ENCODE measurements at places on chromosomes 11 and 22. TPM values are rescaled to one million over a fixed set of nuclear protein-coding genes. Genes with fewer than 3 reads are reported as not detected.

OR51E2 gene
- total RNA-seq = not detected

FOLR2 gene
- not detected for total RNA-seq

MMP1 gene
- not detected for total RNA-seq

MAP6 gene
- total RNA-seq = 313 TPM

ANKK1 gene
- not detected for total RNA-seq

RASSF10 gene
- total RNA-seq = not detected

GRCh38 chr11:98107736-98108135 lies 913.0 kb upstream of the CNTN5 start:
- no peak for DNase-seq
- no peaks in the 10 kb centered on the region for H3K36me3 ChIP-seq
- H3K4me1 ChIP-seq = no peaks in the 10 kb centered on the region
- no peak overlapping the region for H3K4me3 ChIP-seq

- DNase-seq = no peak
- peaks cover 16% of the 10 kb centered on the region for H3K27me3 ChIP-seq
- H3K27ac ChIP-seq = no peak overlapping the region
- H3K36me3 ChIP-seq = no peaks in the 10 kb centered on the region
- peaks cover 9% of the 10 kb centered on the region for H3K4me1 ChIP-seq
- H3K4me3 ChIP-seq = no peak overlapping the region
These were observed 29.9 kb downstream of the EIF3F start for GRCh38 chr11:8017071-8017470.

GRCh38 chr11:63853476-63853875 lies 14.6 kb downstream of the MARK2 start:
- H3K36me3 ChIP-seq = no peaks in the 10 kb centered on the region
- no peak overlapping the region for H3K4me3 ChIP-seq
- peaks cover 5% of the 10 kb centered on the region for H3K27me3 ChIP-seq
- peaks cover 4% of the 10 kb centered on the region for H3K4me1 ChIP-seq
- H3K27ac ChIP-seq = no peak overlapping the region

DNA sequence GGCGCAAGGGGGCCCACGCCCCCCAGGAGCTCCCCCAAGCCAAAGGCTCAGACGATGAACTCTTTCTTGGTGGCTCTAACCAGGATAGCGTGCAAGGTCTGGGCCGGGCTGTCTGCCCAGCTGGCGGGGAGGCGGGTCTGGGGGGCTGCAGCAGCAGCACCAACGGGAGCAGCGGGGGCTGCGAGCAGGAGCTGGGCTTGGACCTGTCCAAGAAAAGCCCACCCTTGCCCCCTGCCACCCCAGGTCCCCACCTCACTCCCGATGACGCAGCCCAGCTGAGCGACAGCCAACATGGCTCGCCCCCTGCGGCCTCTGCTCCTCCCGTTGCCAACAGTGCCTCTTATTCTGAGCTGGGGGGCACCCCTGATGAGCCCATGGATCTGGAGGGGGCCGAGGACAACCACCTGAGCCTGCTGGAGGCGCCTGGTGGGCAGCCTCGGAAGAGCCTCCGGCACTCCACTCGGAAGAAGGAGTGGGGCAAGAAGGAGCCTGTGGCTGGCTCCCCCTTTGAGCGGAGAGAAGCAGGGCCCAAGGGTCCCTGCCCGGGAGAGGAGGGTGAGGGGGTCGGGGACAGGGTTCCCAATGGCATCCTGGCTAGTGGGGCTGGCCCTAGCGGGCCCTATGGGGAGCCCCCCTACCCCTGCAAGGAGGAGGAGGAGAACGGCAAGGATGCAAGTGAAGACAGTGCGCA lies 21.6 kb upstream of the TMEM191C start:
- H3K4me1 ChIP-seq = peaks cover 25% of the 10 kb centered on the region
- no peak overlapping the region for H3K27ac ChIP-seq
- H3K36me3 ChIP-seq = no peaks in the 10 kb centered on the region
- H3K4me3 ChIP-seq = no peak overlapping the region

GRCh38 chr11:121999651-122000050 lies 116.4 kb downstream of the BLID start:
- no peak overlapping the region for H3K4me3 ChIP-seq
- no peak for DNase-seq
- peaks cover 1% of the 10 kb centered on the region for H3K27me3 ChIP-seq
- peaks cover 4% of the 10 kb centered on the region for H3K36me3 ChIP-seq
- H3K4me1 ChIP-seq = no peaks in the 10 kb centered on the region

- H3K27ac ChIP-seq = peak overlapping the region; percentile 14
- H3K36me3 ChIP-seq = no peaks in the 10 kb centered on the region
- DNase-seq = peak; percentile 31
These were observed 86.8 kb downstream of the PRMT3 start for GRCh38 chr11:20474176-20474881.

DNA sequence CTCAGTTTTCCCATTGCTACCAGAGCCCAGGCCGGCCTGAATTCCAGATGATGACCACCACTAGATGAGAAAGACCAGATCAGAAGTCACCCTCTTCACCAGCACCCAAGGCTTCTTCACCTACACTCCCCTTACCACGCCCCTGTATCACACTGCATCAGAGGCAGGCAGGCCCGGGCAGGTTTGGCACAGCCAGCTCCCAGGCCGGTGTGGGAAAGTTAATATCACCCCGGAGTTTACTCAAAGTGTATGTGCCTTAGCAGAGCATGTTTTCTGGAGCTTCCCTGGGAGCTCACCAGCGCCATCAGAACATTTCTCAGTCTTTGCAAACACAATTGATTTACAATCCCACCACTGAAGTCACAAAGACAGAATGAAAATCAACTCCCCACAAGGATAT lies 47.5 kb upstream of the POU2AF1 start:
- no peaks in the 10 kb centered on the region for H3K36me3 ChIP-seq
- DNase-seq = no peak
- no peaks in the 10 kb centered on the region for H3K27me3 ChIP-seq
- no peak overlapping the region for H3K4me3 ChIP-seq
- no peak overlapping the region for H3K27ac ChIP-seq
- no peaks in the 10 kb centered on the region for H3K4me1 ChIP-seq

GRCh38 chr11:18314784-18315523 lies 7.0 kb downstream of the HPS5 start:
- no peaks in the 10 kb centered on the region for H3K36me3 ChIP-seq
- peaks cover 2% of the 10 kb centered on the region for H3K27me3 ChIP-seq
- H3K4me1 ChIP-seq = peaks cover 4% of the 10 kb centered on the region
- DNase-seq = no peak
- H3K27ac ChIP-seq = no peak overlapping the region

GRCh38 chr11:78722786-78723185 lies 148.1 kb upstream of the NARS2 start:
- DNase-seq = no peak
- H3K27ac ChIP-seq = no peak overlapping the region
- H3K4me1 ChIP-seq = peaks cover 7% of the 10 kb centered on the region
- peaks cover 2% of the 10 kb centered on the region for H3K27me3 ChIP-seq
- no peak overlapping the region for H3K4me3 ChIP-seq
- H3K36me3 ChIP-seq = peaks cover 5% of the 10 kb centered on the region

DNA sequence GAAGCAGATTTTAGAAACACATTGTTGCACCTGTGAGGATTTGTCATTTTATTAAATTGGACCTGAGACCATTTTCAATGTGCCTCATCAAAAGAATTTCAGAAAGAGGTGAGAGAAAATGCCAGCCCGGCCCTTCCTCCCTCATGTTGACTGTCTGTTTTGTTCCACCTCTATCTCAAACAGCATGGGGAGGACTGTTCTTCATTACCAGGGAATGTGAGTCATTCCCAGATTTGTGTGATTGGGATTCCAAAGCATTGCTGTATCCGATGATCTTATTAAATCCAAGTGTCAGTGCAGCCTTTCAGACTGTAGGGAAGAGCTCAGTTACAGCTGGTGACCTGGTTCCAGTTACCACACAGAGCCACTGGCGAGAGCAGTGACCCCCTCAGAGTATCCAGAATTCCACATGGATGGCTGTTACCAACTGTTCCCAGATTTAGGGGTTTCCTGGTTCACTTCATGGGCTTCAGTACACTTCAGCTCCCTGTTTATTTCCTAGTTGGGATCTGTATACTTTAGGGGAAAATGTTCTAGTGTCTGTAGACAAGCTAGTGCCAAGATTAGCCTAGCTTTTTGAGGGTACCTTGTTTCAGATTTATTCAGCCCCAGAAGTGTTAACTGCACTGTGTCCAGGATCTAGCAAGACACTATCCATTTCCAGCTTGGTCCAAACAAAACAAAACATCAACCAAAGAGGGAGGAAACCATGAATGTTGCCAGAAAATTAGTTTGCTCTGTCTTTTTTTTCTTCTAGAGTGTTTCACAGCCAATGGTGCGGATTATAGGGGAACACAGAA lies 20.9 kb downstream of the KREMEN1 start:
- no peak for DNase-seq
- H3K36me3 ChIP-seq = no peaks in the 10 kb centered on the region
- H3K4me1 ChIP-seq = peaks cover 25% of the 10 kb centered on the region
- no peak overlapping the region for H3K27ac ChIP-seq
- no peak overlapping the region for H3K4me3 ChIP-seq

- H3K27me3 ChIP-seq = peaks cover 8% of the 10 kb centered on the region
- H3K4me3 ChIP-seq = no peak overlapping the region
These were observed 5.6 kb downstream of the INPPL1 start for GRCh38 chr11:72229925-72230763.

DNA sequence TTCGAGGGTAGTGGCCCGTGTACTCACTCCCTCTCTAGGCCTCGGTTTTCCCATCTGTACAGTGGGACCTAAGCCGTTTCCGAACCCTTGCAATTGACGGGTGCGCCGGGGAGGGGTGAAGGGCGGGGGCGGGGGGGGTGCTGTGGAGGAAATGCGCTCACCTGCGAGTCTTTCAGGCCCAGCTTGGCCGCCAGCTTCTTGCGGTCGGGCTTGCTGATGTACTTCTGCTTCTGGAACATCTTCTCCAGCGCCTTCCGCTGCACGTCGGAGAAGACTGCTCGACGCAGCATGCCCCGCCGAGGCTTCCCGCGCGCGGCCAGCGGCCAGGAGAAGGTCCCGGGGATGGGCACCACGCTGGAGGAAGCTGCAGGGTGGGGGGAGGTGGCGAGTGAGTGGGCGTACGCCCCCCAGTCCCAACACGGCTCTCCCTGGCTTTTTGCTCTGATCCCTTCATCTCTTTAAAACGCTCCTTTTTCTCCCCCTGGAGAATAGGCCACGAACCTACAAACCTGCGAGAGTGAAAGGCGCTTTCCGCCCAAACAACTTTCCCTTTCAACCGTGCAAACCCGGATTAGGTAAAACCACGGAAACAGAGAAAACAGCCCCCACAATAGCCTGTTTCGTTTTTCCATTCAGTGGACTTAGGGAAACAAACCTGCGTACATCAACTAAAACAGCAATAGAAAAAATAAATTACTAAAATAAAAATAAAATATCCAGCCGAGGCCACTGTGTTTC lies 3.2 kb downstream of the DBX1 start:
- peak; percentile 31 for DNase-seq
- H3K4me3 ChIP-seq = peak overlapping the region; percentile 72
- H3K27me3 ChIP-seq = peaks cover 39% of the 10 kb centered on the region
- H3K36me3 ChIP-seq = no peaks in the 10 kb centered on the region
- peaks cover 26% of the 10 kb centered on the region for H3K4me1 ChIP-seq

All from glutamatergic neuron (in vitro differentiated cells).